ENCODE measurements at places on chromosomes 4 and X.

- no peak for DNase-seq
Measured at GRCh38 chr4:24849756-24850155, 54.4 kb downstream of the SOD3 start.

DNA sequence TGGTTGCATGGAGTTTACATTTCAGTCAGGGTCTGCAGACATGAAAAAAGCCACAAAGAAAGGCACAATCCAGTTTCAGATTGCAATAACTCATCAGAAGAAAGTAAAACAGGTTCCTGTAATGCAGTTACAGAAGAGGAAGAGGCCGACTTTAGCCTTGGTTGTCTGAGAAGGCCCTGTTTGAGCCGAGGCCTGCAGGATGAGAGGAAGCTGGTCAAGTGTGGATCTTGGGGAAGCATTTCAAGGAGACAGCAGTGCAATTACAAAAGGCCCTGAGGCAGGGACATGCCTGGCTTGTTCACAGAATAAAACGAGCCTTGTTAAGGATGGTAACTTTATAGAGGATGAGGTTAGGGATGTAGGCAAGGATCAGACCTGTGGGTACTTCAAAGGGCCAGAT is 62.4 kb downstream of the AFF2 start:
- no peak for DNase-seq

DNA sequence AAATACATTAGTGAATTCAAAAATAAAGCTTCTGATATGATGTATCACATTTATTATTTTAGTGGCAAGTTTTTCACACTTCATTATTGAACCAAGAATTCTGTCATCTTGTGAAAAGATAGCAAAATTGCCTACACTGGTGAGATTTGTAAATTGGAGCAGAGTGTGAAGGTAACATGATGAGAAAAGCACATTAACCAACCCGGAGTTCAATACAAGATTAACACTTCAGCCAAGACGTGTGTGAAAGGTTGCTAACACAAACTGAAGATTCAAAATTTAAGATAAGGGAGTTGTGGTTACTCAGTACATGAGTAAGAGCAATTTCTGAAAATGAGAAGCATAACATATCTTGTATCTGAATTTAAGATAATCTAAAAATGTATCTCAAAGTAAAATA is 346.7 kb downstream of the PDHA2 start:
- no peak for DNase-seq

DNA sequence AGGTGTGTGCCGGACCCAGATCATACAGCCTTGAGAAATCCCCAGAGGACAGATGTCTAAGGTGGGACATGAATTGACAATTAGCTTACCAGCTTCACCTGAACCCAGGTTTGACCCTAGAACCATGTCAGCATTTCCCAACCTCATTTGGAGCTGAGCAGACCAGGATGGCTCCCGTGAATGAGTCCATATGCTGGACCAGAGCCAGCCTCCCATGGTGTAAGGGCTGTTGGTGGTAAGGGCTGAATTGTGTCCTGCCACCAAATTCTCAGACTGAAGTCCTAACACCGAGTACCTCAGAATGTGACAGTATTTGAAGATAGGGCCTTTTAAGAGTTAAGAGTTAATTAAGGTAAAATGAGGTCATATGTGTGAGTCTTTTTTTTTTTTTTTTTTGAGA is 88.3 kb downstream of the SLC34A2 start:
- DNase-seq: no peak

- no peak for DNase-seq
Measured at GRCh38 chr4:53128231-53128630, 237.6 kb downstream of the SCFD2 start.

DNA sequence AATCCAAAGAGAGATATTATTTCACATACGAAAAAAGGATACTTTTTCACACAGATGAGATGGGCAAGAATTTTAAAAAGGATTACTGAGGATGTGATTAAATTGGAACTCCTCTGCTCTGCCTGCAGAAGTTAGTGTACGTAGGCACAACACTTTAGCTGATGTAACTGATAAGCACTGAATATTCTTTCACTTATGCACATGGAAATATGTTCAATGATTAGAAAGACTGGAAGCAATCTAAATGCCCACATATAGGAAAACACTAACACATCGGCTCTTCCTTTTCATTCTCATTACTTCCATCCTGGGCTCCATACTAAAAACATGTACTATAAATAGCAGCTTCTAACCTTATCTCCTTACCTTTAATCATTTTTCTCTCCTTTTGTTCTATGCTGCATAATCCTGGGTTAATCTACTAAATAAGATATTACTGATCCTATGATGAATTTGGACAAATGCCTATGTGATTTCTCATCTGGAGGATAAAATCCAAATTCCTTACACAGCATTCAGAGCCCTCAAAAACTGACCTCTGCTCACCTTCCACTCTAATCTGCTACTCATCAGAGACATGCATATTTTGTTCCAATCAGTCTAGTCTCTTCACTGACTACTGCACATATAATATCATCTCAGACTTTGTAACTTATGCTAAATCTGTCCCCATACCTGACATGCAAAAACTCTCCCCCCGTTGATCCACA is 197.8 kb downstream of the PDGFC start:
- no peak for DNase-seq

- DNase-seq: no peak
Measured at GRCh38 chr4:176262243-176262642, 6.8 kb downstream of the ASB5 start.

- DNase-seq: no peak
Measured at GRCh38 chr4:8269535-8270417, at the start of gene HTRA3. Gene HTRA3 (plus strand): TSS chr4:8269754. CDS start chr4:8269969, 215 bp downstream.

DNA sequence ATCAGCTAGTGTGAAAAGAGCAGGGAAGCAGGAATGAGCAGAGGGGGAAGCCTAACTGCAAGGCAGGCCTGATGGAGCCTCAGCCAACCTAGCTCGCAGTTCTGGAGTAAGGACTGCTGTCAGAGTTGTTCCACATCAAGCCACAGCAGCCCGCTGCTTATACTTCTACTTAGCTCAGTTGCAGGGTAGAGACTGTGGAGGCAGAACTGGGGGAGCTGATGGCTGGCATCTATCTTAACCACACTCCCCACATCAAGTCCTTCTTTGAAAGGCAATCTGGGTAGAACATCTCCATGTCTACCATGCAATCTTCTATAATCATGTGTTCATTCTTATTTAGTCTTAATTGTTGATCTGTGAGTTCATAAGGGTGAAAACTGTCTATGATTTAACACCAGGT is 46.1 kb downstream of the DDX60 start:
- no peak for DNase-seq

DNA sequence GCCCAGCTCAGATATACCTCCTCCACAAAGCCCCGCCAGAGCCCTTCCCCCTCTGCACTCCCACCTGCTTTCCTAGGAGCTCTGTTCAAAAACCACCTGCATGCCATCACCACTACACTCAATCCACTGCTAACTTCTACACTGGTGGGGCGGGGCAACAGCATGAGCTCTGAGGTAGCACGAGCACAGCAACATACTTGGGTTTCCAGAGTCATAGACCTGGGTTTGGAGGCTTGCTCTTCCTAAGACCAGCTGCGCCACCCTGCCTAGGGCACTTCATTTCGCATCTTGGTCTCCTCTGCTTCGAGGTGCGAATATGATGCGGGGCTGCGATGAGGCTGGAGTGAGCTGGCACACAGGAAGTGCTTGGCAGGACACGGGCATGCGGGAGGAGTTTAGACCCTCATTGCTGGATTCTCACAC is 3.6 kb downstream of the SASH3 start:
- DNase-seq: no peak

GRCh38 chr4:7272404-7272803 is 80.1 kb downstream of the SORCS2 start:
- DNase-seq: no peak

DNA sequence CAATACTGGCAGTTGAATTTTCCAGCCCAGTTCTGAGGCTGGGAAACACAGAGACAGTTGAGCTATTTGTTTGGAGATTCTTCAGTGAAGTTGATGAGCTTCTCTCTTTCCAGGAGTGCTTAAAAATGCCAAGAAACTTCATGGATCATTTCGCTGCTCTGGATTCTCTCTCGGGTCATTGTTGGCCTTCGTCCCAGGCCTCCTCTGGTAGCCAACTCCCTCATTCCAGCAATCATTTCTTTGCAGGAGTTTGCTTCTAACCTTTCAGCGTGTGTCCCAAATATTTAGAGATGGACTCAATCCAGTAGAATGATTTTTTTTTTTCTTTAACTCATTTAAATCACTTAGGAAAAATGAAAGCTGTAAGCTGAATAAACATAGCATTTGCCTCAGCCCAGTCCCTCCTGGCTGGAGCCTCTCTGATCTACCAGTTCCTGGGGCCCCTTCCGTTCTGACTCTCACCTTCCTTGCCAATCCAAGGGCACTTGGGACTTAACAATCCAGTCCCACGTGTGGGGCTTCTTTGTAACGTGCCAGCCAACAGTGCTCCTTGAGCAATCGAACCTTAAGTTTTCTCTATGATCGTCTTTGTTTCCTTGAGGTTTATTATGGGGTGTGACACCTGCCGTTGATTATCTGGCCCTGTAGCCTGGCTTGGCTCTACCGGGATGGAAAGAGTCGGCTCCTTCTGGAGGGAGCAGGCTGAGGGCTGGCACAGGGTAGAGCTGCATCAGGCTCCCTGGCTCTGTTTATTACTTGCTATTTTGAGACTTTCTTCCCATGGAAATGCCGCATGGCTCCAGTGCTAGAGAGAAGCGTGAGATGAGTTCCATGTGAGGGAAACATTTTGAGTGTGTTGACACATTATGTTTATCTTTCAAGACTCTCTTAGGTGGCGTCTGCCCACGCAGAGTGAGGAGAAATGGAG is 80.4 kb upstream of the GPC4 start:
- peak; percentile 77 for DNase-seq

DNA sequence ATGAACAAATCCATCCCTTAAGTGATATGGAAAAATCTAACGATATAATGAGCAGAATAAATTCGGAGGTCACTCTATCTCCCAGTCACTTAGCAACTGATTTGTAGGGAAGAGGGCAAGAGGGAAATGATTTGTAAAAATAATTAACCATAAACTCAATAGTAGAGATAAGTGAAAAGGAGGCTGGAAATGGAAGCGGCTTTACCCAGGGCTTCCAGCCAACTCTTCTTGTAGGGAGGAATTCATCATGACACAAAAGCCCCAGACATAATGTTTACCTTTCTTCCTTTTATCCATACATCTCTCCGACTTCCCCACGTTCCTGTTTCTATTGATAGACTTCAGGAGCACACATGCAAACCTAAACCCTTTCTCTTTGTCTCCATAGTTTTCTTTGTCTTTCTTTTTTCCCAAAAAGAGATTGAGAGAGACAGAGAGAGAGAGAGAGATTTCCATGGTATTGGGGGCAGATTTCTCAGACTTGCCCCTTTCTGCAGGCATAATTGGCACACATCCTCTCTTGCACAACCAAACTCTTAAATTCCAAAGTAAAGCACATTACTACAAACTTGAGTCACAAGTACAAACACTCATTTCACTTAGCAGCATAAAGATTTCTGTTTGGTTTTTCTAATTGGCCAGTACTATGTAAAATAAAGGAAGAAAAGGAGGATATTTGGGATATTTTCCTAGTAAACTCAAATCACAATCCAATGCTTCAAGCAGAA is 140.9 kb downstream of the MAPK10 start:
- DNase-seq: no peak

DNA sequence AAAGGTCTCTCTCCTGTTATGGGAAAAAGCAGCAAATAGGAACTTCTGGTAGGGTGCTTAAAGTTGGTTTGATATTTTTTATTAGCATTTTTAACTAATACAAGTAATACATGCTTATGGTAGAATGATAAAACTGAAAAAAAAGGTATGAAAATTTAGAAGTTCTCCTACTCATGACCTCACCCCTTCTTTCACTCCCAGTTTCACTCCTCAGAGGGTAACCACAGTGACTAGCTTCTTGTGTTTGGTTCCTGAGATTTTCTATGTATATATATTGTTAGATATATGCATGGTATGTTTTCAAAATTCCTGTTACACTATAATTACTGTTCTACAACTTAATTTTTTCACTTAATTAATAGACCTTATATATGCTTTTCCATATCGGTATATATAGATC is 66.5 kb downstream of the AR start:
- no peak for DNase-seq

- DNase-seq: no peak
Measured at GRCh38 chrX:84118315-84118714, 69.7 kb downstream of the RPS6KA6 start.

DNA sequence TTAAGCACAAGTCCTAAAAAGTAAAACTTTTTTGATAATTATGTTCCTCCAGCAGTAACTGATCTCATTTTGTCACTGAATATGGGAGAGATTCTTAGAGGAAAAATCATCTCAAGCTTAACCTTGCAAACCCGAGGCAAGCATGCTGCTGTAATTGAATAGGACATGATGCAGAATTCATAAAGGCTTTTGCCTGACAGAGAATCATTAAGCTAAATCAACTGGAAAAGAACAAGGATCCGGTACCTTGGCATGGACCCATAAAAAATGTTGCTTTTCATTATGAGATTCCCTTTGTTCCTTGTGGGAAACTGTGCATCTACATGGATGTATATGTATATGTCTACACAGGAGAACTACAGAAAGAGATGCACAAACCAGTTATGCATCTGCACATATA is 149.1 kb downstream of the PAPSS1 start:
- DNase-seq: no peak

DNA sequence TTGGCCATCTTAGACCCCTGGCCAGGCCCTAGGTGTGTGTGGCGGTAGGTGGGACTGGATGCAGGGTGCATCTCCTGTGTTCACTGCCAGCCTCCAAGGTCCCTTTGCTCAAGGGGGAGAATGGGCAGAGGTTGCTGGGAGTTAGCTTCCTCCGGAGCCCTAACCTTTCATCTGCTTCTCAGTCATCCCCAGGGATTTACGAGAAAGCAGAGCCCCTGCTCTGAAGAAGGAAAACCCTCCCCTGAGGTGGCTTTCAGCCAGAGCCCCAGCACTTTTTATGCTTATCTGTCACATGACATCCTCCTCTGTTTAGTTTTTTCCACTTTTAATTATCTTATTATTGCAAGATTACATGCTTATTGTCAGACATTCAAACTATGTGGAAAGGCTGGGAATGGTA is 44.9 kb upstream of the DDX3X start:
- DNase-seq: no peak

DNA sequence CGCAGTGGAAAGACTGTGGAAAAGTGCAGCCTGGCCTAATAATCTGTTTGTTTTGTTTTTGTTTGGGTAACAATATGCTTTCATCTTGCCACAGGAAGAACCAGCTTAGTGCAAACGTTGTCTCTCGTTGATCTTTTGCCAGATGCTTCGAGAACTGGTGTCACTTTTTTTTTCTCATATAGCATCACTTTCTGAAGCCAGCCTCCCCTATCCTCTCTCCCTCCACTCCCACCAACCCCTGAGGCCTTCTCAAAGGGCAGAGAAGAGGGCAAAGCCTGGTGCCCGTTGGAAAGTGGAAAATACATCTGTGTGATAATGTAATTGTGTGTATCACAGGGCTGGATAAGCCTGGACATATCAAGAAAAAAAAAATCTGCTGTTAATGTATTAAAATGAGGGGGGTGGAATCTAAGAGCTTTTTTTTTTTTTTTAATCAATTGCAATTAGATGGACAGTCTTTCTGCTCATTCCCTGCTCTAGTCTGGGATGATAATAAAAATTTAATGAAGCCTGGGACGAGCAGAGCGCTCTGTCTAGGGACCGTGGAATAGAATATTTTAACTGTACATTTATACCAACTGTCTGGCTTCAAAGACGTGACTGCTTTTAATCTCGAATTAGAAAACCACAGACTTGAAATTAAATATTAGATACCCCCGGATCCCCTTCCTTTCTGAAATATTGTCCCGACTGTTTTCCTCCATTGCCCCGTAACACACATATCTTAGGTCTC is 8.1 kb downstream of the POU4F2 start:
- DNase-seq: no peak

Data from GM04503 (cell line).